Left renal pelvis (tissue), 4 donors: ENCODE measurements at places on chromosomes 1 and 21.

- DNase-seq: no peak
These were observed 88.2 kb upstream of the GRIK1 start for GRCh38 chr21:30027986-30028385.

GRCh38 chr1:1665815-1666251 lies 7.0 kb upstream of the CDK11B start:
- DNase-seq: no peak

- no peak for DNase-seq
These were observed 16.3 kb downstream of the VPS45 start for GRCh38 chr1:150083907-150084306.

DNA sequence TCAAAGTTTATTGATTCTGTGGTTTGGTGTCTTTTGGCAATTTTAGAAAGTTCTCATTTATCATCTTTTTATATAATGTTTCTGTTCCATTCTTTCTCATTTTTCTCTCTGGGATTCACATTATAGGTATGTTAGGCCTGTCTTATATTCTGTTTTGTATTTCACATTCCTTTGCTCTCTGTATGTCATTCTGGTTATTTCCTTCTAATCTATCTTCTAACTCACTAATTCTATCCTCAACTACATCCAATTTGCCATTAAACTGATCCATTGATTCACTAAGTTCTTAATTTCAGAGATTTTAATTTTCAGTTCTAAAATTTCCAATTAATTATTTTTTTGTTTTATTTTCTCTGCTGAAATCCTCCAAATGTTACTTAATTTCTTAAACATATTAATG lies 234.8 kb downstream of the FOXD2 start:
- DNase-seq: no peak

GRCh38 chr1:19625291-19625937 lies 18.7 kb upstream of the NBL1 start:
- no peak for DNase-seq

DNA sequence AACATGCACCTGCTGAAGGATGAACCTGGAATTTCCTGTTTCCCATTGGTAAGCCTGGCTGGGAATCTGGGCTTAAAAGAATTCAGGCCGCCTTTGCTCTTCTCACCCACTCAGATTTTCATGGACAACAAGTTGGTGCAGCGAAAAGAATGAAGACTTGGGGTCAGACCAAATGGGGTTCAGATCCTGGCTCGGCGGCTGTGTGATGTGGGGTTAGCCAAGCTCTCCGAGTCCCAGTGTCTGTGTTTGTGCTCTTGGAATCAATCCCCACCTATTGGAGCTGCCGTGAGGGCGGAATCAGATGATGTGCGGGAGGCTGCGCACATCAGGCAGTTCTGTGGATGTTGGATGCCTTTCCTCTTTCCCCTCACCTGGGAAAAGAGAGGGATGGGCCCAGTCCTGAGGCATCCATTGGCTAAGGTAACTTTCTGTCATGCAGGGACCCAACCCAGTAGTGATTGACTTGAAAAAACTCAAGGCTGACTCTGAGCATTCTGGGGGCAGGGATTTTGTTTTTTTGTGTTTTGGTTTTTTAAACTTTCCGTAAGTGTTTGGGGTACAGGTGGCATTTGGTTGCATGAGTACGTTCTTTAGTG lies 228.3 kb downstream of the KAZN start:
- no peak for DNase-seq

DNA sequence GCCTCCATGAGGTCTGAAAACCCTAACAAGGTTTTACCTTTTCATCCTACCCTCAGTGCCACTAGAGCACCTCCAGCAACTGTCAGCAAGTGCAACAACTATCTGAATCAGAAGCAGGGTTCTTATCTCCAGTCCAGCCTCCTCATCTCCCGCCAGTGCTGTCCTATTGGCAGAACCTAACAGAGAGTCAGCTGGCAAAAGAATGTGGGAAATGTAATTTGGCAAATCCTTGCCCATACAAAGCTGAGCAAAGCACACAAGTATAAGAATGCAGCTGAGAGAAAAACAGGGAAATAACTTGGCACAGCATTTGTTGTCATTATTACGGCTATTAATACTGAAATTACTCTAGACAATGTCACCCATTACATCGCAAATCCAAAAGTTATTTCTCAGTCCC lies 124.2 kb downstream of the ATP6V1G3 start:
- DNase-seq: no peak

GRCh38 chr1:153057375-153057774 lies at the start of gene SPRR2A:
Gene SPRR2A, minus strand, starts transcription at chr1:153057512. Its CDS starts 777 bp downstream, at chr1:153056735.
- no peak for DNase-seq
